ENCODE measurements at places on chromosomes 3 and 15. TPM values are rescaled to one million over a fixed set of nuclear protein-coding genes. Genes with fewer than 3 reads are reported as not detected.

The LIPH gene
- total RNA-seq: not detected

The OCA2 gene
- total RNA-seq: 1.7 TPM

The NXPE3 gene
- 29.1 TPM for total RNA-seq

The PLA2G4D gene
- total RNA-seq: not detected

The COL8A1 gene
- total RNA-seq: 0.25 TPM

GRCh38 chr3:156586905-156587759 lies 32.2 kb upstream of the SSR3 start:
- no peak for DNase-seq

DNA sequence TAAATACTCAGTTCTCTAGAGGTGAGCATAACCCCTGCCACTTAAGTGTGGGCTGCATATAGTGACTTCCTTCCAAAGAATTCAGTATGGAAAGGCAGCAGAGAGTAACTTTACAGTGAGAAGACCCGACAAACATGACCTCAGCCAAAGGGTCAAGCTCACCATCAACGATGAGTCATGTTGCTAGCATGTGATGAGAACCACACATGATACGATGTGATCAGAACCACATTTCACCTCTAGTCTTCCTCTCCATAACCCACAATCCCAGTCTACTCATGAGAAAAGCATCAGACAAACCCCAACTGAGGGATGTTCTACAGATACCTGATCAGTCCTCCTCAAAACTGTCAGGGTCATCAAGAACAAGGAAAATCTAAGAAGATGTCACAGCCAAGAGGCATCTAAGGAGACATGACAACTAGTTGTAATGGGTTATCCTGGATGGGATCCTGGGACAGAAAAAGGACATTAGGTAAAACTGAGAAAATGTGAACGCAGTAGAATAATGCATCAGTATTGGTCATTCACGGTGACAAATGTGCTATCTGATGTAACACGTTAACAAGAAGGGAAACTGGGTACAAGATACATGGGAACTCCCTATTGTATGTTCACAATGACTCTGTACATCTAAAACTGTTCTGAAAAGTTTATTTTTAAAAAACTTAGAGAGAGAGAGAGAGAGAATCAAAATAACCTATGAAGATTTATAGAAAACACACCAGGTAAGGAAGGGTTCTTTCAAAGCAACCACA lies 28.3 kb downstream of the SEC61A1 start:
- no peak for DNase-seq

GRCh38 chr3:127951276-127951675 lies 36.2 kb downstream of the KBTBD12 start:
- DNase-seq: no peak

DNA sequence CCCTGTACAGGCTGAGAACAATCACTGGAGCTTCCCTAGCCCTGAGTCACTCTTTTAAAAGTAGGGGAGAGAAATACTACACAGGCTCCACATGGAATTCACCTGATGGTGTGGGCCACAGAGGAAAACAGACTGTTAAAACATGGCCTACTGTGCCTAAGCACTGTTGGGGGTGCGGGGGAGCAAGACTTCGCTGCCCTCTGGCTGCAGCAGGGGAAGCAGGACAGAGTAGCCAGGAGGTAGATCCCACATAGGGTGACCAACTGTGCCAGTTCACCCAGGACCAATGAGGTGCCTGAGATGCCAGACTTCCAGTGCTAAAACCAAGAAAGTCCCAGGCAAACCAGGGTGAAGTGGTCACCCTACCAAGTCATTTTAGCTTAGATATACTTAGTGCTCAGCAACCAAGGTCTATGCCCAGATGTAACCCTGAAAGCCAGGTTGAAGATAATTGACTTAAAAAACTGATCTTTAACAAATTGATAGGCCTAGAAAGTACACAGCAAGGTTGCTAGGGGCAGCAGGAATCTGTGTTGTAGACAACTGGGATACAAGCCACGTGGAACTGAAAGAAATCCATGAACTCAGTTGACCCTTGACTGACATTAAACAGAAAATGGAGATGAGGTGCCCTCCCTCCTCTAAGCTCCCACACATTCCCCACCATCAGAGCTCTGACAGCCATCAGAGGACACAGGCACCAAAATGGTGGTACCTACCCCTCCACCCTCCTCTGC lies 344.2 kb upstream of the PPP2R3A start:
- DNase-seq: no peak

- DNase-seq: no peak
Observed at GRCh38 chr3:3134750-3135448, 8.2 kb downstream of the TRNT1 start.

GRCh38 chr3:28132941-28133340 lies 108.5 kb upstream of the CMC1 start:
- no peak for DNase-seq

DNA sequence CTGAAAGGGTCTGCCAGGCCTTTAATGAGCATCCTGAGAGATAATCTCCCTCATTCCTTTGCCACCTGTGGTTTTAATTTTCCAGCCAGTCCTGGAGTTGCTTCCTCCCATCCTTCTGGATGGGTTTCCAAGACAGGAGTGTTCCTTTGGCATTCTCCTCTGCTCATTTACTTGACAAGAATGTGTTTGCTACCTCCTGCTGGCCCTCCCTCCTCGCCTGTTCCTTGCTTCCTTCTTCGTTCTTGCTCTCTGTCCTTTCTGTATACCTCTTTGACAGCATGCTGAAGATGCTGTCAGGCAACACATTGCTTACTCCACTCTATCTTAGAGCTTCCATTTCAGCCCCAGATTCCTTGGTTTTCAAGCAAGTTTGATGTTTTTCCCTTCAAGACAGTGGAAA lies 46.0 kb downstream of the ERC2 start:
- DNase-seq: no peak

DNA sequence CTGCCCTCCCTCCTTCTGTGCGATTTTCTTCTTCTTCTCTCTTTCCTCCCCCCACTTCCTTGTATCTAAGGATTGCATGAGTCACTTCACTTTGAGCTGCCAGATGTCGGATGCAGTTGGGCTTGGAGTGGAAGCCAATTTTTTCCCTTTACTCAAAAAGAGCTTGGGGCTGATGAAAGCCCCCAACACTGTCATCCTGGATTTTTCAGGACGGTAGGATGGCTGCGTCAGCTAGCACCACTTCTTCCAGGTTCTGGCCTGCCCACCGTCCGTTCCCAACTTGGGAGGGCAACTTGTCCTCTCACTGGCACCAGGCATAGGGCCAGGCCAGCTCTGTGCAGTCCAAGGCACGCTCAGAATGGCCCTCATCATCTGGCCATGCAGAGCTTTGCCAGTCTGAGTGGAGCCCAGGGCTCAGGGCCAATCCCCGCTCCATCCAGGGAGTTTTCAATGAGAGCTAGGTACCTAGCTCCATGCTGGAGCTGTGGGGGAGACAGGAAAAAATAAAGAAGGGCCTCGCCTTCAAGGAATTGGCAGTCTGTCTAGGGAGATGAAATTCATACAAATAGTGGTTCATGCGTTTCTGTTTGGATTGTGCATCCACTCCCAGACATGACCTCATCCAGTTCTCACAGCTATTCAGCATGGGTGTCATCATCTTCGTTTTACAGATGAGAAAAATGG lies 47.7 kb upstream of the INSYN1 start:
- DNase-seq: no peak

Measured in glutamatergic neuron (in vitro differentiated cells).